ENCODE measurements at places on chromosomes 5 and 9. TPM values are rescaled to one million over a fixed set of nuclear protein-coding genes. Genes with fewer than 3 reads are reported as not detected.

DNA sequence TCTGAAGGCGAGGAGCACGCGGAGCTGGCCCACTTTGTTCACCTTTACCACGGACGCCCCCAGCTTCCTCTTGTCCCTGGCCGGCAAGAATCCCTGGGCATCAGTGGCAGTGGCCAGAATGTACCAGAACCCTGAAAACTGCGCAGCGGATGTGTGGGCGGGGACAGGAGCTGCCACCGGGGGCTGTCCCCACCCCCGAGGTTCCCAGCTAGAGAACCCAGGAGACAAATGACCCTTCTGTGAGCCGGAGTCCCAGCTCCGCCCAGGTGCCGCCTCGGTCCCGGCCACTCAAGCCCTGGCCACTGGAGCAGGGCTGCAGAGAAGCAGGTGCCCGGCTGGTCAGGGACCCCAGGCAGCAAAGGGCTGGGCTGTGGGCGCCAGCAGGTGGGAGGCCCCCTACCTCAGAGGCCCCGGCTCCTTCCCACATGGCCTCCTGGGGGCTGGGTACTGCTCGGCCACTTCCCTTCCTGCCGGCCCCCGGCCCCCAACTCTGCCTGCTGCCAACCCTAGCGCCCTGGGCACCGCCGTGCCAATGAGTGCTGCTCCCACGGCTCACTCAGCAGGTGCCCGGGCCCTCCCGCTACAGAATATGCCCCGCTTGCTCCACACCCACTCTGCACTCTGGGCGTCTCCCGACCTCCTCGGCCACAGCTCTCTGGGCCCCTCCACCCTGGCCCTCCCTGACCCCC is 713 bp downstream of the LCN10 start:
- peak; percentile 63 for DNase-seq

- no peak for DNase-seq
Measured at GRCh38 chr5:132114150-132115121, 40.8 kb downstream of the CSF2 start.

DNA sequence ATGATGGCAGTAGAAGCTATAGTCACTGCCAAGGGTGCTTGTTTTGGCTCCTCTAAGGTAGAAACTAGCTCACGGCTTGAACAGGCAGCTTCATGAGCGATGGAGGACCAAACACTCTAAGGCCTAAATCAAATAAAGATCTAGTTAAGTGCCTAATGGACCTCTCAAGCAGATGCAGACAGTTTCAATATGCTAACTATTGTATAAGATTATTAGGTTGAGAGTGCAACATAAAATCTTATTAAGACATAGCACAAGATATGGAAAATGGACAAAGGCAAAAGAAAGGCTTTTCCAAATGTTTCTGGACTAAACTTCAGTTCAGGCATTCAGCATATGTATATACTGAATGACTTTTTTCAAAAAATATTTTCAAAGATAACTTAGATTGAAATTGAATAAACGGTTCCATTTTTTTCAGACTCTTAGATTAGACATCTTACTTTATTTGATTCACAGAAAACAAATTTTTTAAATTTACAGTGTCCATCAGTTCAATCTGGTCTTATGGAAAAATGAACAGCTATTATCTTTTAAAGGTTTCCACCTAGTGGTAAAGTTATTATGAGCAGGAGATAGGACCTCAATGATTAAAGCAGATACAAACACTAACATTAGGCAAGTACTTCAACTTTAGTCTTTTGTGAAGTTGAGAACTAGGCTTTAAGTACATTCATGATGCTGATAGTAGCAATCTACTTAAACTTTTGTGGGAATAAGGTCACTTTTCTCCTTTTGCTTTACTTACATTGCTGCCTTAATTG is 1167.7 kb downstream of the MAT2B start:
- no peak for DNase-seq

DNA sequence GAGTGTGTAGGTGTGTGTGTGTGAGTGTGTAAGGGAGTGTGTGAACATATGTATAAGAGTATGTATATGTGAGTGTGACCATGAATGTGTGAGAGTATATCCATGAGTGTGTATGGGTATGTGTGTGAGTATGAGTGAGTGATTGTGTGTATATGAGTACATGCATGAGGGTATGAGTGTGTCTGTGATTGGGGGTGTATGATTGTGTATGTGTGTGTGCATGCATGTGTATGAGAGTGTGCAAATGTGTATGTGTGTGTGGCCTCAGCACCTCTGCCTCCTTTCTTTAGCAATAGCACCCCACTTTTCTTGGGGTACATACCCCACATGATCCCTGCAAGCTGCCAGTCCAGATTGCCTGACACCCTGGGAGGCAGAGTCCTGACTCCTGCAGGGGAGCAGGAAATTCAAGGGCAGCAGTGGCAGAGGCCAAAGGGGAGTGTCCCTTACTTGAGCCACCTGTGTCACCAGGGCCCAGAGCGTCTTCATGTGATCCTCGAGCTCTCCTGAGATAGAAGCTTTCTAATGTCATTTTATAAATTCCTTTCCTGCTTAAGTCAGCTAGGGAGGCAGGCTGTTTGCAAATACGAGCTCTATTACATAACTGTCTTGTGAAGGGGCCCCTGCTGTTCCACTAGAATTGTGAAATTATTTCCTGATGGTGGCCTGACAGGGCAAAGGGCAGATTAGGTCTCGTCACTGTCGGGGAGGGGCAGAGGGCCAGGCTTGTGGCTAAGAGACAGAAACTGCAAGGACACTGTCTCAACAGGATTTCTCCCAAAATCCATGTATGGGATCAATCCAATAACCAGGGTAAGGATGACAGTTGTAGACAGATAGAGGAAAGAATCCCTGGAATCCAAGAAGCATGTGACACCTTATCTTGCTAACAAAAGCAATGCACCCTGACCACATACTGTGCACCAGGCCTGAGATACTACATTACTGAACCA is 389.1 kb downstream of the GADD45G start:
- DNase-seq, result no peak

DNA sequence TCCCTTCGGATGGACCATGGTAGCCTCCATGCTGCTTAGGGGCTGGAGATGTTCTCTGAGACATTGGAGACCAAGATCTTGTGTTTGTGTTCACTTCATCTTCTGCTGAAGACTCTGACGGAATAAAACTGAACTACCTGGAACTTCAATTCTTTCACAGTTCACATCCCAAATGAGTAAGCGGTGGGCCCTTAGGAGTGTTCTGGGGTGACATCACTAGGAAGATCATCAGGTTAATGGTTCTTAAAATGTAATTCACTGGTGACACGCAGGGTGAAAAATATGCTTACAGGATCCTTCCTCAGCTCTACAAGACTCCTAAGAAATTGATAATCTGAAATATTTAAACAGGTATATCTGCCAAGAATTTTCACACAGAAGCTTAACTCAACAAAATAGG is 561.5 kb downstream of the SEMA5A start:
- DNase-seq, result no peak

DNA sequence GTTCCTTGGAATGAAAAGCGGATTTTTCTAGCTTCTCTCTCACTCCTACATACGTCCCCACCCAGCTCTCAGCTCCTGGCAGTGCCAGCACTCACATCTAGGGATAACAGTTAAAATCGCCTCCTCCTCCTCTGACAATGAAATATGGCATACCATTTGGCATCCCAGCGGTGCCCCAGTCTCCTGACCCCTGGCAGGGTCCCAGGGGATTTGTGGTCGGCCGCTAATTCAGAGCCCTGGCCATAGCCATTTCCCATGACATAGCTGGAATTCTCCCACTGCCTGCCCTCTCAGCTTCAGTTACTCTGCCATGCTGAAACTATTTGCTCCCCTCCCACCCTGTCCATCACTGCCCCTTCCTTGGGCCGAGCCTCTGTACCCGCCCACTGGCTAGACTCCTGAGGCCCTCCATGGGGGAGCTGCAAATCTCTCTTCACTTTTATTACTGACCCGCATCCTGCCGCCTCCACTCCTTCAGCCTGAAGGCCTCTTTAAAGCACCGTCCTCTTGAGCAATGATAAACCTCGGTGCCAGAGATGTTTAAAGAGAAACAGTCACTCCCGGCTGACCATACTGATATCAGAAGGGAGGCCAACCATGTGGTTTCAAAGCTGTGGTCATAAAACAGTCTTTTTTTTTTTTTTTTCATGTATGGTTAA is 139.8 kb downstream of the SLIT3 start:
- DNase-seq, result no peak

- no peak for DNase-seq
Measured at GRCh38 chr5:102611312-102611711, 112.5 kb upstream of the SLCO6A1 start.

DNA sequence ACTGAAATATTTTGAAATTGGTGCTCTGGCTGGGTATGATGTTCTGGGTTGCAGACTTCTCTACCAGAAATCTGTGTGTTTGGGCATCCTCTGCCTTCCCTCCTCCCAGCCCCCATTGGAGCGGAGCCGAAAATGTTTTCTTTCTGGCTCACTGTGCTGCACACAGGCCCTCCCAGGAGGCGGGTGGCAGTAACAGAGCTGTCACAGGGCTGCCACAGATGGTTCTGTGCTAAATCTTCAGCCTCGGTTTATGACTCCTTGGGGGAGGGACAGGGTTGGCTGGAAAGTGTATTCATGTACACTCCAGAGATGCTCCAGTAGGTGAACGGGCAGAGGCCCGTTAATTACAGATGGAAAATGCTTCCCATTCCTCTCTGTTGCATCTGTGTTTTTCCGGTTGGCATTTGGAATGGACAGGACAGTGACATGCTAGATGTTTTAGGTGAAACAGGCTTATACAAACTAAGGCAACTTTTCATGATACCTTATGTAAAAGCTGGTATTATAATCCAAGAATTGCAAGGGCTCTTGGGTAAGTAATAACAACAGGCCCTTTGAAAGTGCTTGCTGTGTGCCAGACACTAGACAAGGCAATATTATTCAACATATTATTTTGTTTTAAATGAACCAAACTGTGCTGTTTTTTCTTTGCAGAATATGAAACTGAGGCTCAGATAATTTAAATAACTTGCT is 180.2 kb downstream of the ADCY2 start:
- no peak for DNase-seq

GRCh38 chr5:126998201-126998631 is 32.1 kb downstream of the MARCHF3 start:
- DNase-seq, result no peak

DNA sequence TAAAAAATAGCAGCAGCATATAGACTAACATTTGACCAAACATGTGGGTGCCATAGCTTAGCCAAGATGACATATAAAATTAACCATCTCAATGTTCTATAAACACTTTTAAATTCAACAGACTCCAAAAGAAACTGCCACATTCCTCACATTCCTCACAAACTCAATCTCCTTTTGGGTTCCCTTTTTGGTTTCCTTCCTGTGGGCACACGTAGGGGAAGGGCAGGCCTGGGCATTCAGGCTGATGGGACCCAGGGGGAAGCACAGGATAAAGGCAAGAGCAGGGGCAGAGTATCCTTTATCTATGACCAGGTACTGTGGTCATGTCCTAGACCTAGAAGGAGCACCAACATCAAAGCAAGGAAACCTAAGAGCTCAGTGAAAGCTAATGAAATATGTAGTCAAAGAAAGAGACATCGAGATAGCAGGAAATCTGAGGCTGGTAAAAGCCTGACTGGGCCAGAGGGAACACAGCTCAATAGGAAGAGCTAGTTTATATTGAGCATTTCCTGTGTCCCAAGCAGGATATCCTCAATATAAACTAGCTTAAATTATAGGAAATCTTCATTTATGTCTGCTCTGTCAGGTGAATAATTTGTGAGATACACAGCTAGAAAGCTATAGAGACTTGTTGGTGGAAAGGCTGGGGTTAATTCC is 13.6 kb upstream of the ERAP1 start:
- DNase-seq, result no peak

Gene HAPLN1
- not detected for total RNA-seq

Gene PRRC2B
- total RNA-seq, result 215 TPM

Gene PDE4D
- total RNA-seq, result 65.4 TPM

Gene EFNA5
- total RNA-seq, result not detected

Gene PRRT1B
- not detected for total RNA-seq

All from activated CD8-positive, alpha-beta T cell treated with anti-CD3 and anti-CD28 coated beads, Interleukin-2, amount 10 ng/mL, durations not matched to agents 7 days and 5 days (primary cell).